ENCODE measurements at places on chromosomes 3 and 15.

DNA sequence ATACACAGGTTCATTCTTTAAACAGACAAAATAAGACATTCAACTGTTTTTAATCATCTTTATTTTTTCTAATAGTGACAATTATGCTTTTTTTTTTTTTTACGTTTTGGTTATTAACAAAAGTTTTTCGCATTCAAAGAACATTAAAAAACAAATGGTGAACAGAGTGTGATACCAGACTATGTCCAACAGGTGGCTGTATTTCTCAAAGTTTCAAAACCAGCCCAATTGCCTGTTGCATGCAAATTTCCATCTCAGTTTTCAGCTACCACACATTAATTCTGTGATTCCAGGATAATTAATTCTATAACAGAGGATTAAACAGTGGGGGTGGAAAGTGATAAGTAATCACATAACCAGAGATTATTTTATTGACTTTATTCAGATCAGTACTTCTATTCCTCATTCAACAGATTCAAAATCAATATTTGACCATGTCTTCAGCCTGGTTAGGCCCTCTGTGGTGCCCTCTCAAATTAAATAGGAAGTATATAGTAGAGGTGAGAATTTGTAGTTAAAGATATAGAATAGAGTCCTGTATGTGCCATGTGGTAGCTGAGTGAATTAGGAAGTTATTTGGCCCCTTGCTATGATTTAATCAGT, 122.2 kb upstream of the DCBLD2 start:
- DNase-seq = no peak

DNA sequence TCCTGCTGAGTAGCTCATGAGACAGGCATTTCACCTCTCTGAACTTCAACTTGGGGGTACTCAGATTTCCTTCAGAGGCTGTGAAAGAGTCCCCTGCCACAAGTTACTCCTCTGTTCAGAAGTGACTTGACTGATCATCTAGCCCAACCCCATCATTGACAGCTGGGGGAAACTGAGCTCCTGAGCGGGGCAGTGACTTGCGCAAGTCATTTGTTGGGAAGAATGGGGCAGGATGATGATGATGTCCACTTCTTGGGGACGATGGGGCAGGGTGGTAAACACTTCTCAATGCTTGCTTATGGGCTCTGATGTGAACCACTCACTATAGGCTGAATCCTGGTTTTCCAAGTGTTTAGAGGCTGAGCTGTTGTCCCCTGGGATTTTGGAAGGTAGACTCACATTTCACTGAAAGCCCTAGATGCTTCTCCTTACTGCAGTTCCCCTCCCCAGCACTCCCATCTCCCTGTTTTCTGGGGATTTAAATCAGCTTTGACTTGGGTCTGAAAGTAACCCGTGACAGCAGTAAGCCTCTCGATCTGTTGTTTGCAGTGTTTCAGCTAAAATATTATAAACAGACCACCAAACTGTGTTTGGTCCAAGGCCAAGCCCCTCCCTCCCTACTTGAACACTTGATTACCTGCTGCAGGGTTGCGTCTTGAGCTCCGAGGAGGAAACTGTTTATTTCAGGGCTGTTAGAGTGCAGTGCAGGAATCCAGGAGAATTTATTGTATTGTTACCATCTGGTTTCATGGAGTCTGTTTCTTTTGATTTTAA, 25.1 kb downstream of the SMAD3 start:
- DNase-seq = no peak

- DNase-seq = no peak
Observed at GRCh38 chr15:101039461-101039860, 120.3 kb downstream of the LRRK1 start.

DNA sequence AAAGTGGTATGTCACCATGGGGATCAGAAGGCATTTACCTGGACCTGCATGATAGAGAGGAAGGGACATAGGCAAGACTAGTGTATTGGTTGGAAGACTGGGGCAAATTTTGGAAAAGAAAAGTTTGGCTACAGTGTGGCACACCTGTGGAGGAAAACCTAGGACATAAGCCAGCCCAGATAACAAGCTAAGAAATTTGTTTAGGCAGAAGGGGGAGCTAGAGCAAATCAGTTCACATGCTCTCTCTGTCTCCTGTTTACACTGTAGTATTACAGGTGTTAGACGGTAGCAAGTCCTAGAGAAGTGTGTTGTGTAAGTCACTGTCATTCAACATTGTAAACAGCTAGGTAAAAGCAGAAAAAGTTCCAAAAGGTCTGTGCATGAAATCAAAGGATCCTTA, 11.9 kb upstream of the ALDH1A2 start:
- DNase-seq = no peak

GRCh38 chr15:101176625-101177024, 75.2 kb downstream of the CHSY1 start:
- no peak for DNase-seq

- no peak for DNase-seq
Observed at GRCh38 chr15:99176757-99177156, 71.9 kb downstream of the SYNM start.

DNA sequence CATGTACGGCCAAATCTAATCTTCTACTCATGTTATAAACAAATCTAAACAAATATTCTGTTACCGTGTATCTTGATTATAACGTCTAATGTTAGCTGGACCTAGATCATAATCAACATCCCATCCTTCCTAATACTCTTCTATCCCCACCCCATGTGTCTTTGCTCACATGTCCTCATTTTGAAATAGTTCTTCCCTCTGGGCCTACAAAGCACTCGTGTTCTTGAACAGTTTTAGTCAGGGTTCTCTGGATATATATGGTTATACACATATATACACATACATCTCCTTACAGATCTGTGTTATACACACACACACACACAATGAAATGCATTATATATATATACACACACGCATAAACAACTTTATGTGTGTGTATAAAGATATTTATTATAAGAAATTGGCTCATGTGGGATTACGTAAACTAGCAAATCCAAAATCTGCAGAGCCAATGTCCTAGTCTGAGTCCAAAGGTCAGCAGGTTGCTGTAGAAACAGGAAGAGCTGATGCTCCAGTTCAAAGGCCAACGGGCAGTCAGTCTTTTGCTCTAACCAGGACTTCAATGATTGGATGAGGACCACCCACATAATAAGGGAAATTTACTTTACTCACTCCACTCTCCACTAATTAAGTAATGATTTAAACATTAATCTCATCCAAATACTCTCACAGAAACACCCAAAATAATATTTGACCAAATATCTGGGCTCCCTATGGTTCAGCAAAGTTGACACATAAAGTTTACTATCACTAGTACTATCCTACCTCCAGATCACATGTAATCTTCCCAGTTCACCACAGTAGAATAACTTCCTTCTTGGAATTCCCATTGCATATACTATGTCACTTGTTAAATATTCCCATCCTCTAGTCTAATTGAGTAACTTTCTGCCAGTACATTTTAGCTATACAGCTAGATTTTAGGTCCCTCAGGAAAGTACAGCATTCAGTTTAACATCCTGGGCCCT, 450.0 kb downstream of the ROBO1 start:
- DNase-seq = no peak

- no peak for DNase-seq
Observed at GRCh38 chr15:29278436-29279105, 8.9 kb upstream of the NSMCE3 start.

DNA sequence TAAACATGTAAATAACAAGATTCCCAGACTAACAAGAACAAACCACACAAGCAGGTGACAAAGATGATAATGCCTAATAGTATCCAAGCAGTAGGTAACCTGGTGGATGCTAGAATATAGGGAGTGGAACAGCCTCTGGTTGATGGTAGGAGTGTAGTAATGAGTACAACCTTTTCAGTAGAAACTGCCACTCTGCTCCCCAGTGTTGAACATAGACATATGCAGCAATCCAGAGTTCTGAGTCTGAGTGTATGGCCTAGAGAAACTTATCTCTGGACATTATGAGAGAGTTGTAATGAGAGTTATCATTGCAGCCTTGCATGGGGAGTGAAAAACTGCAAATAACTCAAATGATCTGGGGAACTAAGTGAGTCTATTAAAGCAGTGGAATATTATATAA, 76.1 kb upstream of the ACAD9 start:
- DNase-seq = no peak

- DNase-seq = no peak
Observed at GRCh38 chr15:41394924-41395323, 7.4 kb downstream of the NDUFAF1 start.

DNA sequence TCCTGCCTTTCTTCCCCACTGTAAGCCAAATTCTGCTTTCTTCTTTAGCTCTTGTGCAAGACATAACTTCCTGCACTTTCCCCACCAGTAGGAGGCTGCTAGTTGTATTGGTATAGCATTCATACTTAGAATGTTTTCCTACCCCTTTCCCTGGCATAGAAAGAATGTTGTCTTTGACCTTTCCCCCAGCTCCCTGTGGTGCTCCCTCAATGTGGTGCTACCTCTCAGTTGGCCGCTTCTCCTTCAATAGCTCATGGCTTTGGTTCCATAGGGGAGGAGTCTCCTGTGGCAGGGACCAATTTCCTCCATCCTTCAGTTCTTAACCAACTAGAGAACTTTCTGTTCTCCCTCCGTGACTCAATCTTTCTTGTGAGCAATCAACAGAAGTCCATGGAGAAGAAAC, 67.5 kb upstream of the AKAP13 start:
- DNase-seq = no peak

DNA sequence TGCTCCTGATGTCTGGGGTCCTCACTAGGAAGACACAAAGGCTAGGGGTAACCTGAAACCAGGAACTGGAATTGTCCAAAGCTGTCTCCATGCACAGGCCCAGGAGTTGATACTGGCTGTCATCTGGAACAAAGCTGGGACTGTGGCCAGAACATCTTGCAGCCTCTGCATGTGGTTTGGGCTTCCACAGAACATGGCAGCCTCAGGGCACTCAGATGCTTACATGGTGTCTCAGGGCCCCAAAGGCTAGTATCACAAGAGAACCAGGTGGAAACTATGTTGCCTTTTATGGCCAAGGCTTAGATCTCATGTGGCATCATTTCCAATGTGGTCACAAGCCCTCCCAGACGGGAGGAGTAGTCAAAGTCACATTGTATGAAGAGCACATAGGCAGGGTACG, 335.2 kb upstream of the TRIM42 start:
- no peak for DNase-seq

- no peak for DNase-seq
Observed at GRCh38 chr15:51982770-51983103, 11.2 kb upstream of the LEO1 start.

- DNase-seq = no peak
Observed at GRCh38 chr3:60238550-60238949, 1012.7 kb downstream of the FHIT start.

DNA sequence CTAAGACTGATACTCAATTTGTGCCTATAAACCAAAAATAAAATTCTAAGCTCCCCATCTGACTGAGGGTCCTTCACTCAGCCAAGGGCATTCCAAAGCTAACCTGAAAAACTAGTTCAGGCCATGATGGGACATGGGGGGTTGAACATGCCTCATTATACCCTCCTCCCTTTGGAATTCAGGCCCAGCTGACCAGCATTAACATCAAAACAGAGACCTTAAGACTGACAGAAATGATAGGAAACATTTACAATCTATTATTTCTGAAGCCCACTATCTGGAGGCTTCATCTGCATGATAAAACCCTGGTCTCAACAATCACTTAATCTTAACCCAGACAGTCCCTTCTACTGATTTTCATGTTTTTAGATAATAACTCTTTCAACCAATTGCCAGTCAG, 140.4 kb downstream of the ANO10 start:
- DNase-seq = no peak

DNA sequence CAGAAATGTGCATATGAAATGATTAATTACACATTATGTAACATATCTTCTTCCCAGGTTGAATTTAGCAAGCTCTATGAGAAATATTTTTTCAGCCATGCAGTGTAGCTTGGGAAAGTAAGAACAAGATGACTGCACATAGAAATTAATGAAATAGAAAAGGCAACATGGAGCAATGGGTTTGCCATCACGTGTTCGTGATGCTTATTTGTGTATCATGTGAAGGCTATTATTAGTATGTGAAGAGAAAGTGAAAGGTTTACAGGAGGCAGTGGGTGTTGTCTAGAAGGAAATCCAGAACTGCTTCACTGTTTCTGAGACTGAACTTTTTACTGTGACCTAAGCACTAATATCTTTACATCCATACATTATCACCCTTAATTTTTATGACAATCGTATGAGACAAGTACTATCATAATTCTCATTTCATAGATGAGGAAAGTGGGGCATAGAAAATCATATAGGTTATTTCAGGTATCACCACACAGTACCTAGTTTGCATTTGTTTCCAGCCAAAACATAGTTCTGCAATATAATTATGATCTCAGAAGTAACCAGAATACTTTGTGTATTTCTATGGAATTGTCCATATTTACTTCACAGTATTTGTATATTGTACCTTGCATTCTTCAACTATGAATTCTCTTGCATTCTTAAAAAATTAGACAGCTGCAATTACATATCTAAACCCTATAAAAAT, 14.9 kb downstream of the SERPINI1 start:
- no peak for DNase-seq

GRCh38 chr15:82774496-82774895, 31.4 kb downstream of the FSD2 start:
- no peak for DNase-seq

- no peak for DNase-seq
Observed at GRCh38 chr15:53910236-53910849, 67.9 kb upstream of the UNC13C start.

- DNase-seq = no peak
Observed at GRCh38 chr15:93610944-93611343, 521.9 kb upstream of the RGMA start.

DNA sequence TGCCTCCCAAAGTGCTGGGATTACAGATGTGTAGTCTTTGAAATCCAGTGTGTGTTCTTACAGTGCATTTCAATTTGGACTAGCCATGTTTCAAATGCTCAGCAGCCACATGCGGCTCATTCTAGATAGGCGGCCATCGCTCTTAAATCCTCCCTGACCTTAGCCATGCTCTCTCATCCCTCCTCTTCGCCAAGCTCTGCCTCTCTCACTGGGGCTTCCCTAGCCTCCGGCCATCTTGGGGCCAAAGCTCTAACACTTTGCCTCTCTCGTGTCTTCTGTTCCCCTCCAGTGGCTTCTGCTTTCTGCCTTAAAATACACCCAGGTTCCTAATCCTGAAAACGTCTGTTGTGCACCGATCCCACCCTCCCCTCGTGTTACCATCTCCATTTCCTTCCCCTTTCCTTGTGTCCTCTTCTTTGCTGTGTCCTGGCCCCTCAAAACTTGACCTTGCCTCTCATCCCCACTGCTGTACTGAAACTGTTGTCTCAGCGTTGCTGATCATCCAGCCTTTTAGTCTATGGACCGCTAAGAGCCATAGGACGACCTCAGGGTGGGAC, 1.4 kb upstream of the GHRL start:
- no peak for DNase-seq

DNA sequence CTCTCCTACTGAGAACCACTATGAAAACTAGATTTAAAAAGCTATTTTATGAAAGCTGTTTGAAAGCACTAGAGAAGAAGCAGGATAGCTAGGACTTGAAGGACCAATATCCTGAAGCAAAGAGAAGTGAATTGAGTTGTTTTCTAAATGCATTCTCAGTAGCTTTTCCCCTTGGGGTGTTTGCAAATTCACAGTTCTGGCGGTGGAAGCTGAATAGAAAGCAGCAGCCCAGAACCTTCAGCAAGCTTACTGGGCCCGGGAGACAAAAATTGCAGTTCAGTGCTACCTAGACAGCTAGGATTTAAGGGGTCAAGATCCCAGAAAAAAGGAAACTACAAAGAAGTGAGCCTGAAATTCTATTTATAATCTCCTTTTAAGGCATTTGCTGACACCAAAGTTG, 31.3 kb upstream of the ANP32A start:
- DNase-seq = no peak

Measured in activated CD8-positive, alpha-beta memory T cell treated with anti-CD3 and anti-CD28 coated beads, Interleukin-2, amount 50 U/mL, for 4 hours (primary cell).